ENCODE measurements at places on chromosomes 7 and 10.

DNA sequence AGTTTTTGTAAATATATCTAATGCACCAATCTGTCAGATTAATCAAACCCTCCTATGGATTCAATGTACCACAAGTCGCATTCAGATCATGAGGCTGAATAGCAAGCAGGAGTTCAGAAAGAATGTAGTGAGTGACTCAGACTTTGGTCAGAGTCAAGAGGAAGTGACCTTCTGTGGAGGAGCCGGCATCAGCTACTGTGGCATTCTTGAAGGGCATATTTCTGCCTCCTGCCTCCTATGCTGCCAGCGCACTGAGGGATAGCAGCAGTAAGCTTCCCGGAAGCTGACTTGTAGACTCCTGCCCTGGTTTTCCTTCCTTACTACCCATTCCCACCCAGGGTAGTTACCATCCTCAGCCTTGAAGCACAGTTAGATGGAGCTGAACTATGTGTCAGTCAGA is 867.5 kb downstream of the NRG3 start:
- no peak for DNase-seq

GRCh38 chr10:85864868-85865526 is 501.6 kb downstream of the GRID1 start:
- DNase-seq, result no peak

- no peak for DNase-seq
Measured at GRCh38 chr10:54620352-54620751, 180.7 kb downstream of the PCDH15 start.

DNA sequence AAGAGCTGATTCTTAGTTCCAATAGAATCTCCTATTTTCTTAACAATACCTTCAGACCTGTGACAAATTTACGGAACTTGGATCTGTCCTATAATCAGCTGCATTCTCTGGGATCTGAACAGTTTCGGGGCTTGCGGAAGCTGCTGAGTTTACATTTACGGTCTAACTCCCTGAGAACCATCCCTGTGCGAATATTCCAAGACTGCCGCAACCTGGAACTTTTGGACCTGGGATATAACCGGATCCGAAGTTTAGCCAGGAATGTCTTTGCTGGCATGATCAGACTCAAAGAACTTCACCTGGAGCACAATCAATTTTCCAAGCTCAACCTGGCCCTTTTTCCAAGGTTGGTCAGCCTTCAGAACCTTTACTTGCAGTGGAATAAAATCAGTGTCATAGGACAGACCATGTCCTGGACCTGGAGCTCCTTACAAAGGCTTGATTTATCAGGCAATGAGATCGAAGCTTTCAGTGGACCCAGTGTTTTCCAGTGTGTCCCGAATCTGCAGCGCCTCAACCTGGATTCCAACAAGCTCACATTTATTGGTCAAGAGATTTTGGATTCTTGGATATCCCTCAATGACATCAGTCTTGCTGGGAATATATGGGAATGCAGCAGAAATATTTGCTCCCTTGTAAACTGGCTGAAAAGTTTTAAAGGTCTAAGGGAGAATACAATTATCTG is 1.6 kb downstream of the LRRTM3 start:
- DNase-seq, result no peak

- no peak for DNase-seq
Measured at GRCh38 chr10:16049782-16050181, 189.5 kb upstream of the MINDY3 start.

DNA sequence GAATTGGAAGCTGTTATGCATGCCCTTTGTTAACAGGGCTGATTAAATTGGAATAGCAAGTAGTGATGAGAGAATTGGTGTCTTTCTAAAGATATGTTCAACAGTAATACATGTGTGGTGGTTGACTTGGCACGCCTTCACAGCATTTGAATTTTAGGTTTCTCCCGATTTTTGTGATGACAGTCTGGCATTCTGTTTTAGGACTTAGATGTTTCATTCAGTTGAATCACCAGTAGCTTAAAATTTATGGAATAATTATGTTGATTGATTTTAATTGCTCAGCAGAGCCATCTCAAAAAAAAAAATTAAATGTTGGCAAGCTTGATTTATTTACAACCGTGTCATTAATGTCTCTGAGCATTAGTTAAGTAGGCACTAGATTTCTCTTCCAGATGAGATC is 219.7 kb downstream of the CSTF2T start:
- DNase-seq, result no peak

DNA sequence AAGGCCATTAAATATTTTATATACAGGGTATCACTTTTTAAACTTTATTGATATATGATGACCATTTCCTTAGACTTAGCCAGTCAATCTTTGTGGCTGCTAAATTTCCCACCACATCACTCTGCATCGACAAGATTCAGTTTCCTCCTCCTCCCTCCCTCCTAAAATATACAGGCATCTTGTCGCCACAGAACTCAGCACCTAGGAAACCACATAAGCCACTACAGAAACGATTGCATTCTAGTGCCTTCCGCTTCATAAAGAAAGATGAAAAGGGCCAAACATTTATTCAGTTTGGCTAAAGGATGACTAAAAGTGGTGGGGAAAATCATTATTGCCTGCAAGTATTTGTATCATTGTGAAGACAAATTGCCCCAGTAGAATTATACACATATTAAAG is 30.7 kb downstream of the ERCC6 start:
- DNase-seq, result no peak

DNA sequence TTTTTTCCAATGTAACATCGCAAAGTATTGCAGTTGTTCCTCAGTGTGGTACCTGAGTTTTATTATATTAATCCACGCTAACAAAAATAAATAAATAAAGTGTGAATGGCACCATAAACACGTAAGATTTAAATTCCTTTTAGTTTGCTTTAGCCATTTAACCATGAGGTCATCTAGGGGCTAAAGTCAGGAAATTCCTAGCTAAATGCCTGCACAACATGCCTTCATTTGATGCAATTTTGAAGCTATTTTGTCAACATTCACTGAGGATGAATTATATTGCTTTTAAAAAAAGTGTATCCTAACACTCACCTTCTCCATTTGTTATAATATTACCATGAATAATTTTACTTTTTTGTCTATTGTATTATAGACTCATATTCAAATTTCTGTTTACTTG is 714.4 kb downstream of the GATA3 start:
- no peak for DNase-seq
